ENCODE measurements at places on chromosomes 1 and 21.

GRCh38 chr1:160429702-160430535, 29.6 kb downstream of the VANGL2 start:
- DNase-seq, result no peak

- DNase-seq, result peak; percentile 39
Observed at GRCh38 chr21:44874240-44874496, 678 bp upstream of the PTTG1IP start.

DNA sequence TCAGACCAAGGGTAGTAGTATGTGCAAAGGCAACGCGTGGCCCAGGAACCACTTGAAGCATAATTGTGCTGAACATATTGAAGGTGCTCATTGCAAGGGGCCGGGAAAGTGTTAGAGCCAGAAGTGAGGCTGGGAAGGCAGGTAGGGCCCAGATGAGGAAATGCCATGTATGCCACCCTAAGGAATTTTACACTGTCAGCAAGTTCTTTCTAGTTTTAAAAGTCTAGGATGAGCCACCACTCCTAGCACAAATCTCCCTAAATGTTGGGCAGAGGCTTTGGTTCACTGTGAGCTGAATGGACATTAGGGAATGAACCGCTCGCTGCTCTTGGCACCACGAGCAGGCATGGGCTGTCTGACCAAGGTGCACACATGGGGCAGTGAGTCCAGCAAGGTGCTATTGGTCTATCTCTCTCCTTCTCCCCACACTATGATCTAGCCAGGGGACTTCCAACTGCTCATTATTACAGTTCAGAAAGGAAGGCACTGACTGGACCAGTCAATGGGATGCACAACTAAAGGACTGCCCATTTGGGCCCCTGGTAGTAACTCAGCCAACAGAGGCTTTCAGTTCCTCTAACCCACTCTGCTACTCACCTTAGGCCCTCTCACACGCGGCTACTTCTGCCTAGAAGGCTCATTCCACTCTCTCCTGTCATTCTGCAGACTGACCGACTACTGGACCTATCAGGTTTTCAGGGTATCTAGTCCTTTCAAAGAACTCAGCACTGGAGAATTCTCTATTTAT, 2.0 kb downstream of the KANK4 start:
- DNase-seq, result no peak

GRCh38 chr1:90135286-90135685, 140.4 kb downstream of the ZNF326 start:
- DNase-seq, result no peak

- DNase-seq, result no peak
Observed at GRCh38 chr1:171883849-171884248, 42.6 kb downstream of the DNM3 start.

DNA sequence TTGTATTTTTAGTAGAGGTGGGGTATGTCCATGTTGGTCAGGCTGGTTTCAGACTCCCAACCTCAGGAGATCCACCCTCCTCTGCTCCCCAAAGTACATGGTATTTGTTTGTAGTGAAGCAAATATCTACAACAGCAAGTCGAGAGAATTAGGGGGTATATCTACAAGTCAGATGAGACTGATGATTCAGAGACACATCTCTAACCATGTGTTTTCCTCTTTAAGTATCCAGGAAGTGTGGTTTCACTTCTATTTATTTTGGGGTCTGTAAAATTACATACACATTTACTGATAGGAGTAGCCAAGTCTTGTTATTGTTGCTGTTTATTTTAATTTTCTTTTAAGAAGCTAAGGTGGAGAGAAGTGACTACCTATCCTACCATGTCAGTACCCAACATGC, 44.9 kb downstream of the SGIP1 start:
- no peak for DNase-seq
